ENCODE measurements at places on chromosomes 16 and 17.
A peak's percentile ranks its signal among the peaks of the same experiment; 100 is the strongest.

DNA sequence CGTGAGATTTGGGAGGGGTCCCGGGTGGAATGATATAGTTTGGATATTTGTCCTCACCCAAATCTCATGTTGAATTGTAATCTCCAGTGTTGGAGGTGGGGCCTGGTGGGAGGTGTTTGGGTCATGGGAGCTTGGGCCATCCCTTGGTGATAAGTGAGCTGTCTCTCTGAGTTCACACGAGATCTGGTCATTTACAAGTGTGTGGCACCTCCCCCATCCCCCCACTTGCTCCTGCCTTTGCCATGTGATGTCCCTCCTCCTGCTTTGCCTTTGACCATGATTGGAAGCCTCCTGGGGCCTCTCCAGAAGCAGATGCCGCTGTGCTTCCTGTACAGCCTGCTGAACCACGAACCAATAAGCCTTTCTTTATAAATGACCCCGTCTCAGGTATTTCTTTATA, 21.3 kb upstream of the BAIAP2 start:
- no peak for DNase-seq

GRCh38 chr17:35084987-35085386, 21.5 kb upstream of the RFFL start:
- no peak for DNase-seq

DNA sequence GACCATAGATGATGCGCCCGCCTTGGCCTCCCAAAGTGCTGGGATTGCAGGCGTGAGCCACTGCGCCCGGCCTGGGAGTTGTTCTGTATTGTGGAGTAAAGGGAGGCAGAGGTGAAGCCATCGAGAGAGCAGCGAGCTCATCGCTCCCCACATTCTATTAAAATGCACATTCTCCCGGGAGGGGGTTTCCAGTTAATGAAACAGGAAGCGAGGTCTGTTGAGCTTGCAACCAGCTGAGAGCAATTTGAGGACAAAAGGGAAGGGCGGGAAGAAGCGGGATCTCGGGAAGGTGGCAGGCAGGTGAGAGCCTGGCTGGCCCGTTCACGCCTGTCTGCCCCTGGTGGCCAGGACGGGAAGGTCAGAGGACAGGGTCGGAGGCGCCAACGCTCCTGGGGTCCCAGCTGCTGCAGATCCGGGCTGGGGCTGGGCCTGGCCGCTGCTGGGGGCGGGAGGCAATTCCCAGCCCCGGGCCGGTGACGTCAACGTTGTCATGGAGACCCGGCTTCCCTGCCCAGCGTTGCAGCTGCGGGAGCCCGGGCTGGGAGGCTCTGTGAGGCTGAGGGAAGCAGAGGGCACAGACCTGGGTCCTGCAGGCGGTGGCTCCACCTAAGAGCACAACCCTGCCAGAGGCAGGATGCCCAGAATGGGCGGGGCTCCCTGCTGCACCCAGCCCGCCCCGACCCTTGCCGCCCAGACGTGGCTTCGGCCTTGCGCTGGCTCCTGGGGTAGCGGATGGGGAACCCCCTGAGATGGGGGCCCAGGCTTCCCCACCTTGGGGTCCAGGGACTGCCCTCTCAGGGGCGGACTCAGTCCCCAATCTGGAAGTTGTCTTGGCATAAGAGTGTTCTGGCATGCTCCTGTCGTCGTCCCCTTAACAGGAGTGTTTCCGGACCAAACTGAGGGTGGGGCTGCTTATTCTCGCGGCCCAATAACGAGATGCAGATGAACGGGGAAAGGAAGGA, 48.7 kb upstream of the PLCG2 start:
- peak; percentile 57 for DNase-seq

DNA sequence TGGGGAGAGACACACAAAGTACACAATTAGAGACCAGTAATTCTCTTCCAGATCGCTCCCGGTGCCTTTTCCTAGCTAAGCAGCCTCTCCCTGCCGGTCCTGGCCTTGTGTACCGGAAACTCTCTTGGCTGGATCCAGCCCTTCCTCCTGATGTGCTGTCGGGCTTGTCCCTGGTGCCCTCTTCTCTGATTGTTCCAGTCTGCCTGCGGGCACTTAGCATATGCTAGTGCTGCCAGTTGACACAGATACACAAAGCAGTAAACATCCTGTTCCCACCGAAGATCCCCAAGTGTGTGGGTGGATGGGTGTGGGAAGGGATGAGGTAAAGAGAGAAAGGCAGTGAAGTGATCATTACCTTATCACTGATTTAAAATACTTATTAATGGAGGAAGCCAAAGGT, 9.7 kb downstream of the HS3ST3B1 start:
- DNase-seq = no peak

DNA sequence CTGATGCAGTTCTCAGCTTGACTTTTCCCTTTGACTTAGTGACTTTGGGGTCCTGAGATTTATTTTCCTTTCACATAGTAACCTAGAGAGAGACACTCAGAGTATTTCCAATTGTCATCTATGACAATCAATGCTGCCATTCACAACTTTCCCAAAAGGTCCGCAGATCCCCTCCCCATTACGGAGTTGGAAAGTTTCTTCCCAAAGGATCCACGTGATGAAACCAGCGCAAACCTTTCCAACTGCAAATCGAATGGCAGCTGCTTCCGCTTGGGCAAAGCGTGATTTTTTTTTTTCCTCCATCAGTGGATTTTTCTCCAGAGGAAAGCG, 538 bp upstream of the FCSK start:
- no peak for DNase-seq

GRCh38 chr17:38798614-38799500, 499 bp downstream of the PIP4K2B start:
- no peak for DNase-seq

DNA sequence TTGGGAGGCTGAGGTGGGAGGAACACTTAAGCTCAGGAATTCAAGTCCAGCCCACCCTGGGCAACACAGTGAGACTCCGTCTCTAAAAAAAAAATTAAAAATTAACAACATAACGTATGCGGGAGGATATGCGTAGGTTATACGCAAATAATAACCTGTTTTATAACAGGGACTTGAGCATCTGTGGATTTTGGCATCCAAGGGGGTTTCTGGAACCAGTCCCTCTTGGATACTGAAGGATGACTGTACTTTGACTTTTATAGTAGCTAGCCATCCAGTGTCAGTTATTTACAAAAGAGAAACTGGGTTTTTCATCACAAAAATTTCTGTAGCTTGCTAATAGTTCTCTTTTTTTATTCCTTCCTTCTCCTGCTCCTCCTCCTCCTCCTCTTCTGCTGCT, 64.5 kb downstream of the TNRC6C start:
- DNase-seq = no peak

- DNase-seq = no peak
These were observed 30.0 kb downstream of the NSMCE1 start for GRCh38 chr16:27238591-27238990.

DNA sequence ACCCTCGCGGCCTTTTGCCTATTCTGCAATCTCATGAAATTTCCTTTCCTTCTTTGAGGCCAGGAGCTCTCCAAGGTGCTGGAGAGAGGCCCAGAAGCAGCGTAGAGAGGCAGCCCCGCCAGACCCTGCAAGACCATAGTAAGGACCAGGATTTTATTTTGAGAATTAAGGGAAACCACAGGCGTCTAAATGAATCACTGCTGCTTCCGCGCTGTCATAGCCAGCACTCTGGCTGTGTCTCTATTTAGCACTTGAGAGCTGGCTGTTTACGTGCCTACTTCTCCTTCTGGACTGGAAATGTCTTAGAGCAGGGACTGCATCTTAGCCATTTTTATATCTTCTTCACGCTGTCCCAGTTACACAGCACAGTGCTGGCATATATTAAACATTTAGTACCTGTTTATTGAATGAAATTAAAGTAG, 37.6 kb upstream of the PIRT start:
- DNase-seq = no peak

GRCh38 chr16:49024896-49025295, 256.7 kb downstream of the CBLN1 start:
- no peak for DNase-seq

GRCh38 chr16:71883849-71884638, at the start of gene ZNF821:
Gene ZNF821 (minus strand): TSS chr16:71884182. CDS start chr16:71879946, 4,236 bp downstream.
- peak; percentile 38 for DNase-seq

- DNase-seq = no peak
These were observed 19.1 kb downstream of the CAPNS2 start for GRCh38 chr16:55585631-55586030.

GRCh38 chr17:55783684-55784245, 32.9 kb downstream of the PCTP start:
- DNase-seq = no peak

GRCh38 chr17:81519284-81520020, 6.9 kb upstream of the ACTG1 start:
- DNase-seq = no peak

GRCh38 chr17:63774141-63774968, at the start of gene DDX42:
Gene DDX42 (plus strand): TSS chr17:63774170. CDS start chr17:63787050, 12,880 bp downstream.
- no peak for DNase-seq

GRCh38 chr17:51154176-51154575, 817 bp downstream of the NME1 start:
- no peak for DNase-seq

GRCh38 chr16:86918637-86919036, 340.3 kb downstream of the FOXL1 start:
- DNase-seq = no peak

DNA sequence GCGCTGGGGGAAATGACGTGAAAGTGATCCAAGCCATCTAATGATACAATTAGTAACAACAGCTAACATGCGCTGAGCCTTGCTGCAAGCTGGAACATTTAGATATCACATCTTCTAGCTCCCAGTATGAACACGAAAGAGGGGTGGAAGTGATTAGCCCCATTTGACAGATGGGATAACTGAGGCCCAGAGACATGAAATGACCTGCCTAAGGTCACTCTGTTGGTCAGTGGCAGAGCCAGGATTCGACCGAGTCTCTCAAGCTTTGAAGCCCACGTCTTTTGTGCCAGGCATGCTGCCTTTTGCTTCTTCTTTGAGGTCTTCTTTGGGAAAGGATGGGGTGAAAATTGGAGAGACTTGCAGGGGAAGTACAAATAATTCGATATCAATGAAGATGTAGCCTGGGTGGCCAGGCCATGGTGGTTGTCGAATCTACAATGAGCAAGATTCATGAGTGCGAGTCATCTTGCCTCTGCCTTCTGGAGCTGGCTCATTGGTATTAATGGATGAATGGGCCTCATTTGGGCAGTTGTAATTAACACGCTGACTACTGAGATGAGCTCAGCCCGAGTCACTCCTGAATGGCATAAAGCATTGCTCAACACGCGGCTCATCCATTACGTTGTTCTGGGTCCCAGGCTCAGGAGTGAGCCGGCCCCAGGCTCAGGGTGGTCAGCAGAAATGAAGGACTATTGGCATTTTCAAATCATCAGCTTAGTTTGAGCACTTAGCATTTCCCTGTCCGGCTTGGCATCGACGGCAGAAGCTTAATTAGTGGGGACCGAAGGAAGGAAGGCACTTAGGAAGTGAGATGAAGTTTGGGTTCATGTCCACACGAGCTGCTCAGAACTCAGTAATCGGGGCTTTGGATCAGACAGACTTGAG, 28.0 kb upstream of the GPRC5B start:
- DNase-seq = no peak

DNA sequence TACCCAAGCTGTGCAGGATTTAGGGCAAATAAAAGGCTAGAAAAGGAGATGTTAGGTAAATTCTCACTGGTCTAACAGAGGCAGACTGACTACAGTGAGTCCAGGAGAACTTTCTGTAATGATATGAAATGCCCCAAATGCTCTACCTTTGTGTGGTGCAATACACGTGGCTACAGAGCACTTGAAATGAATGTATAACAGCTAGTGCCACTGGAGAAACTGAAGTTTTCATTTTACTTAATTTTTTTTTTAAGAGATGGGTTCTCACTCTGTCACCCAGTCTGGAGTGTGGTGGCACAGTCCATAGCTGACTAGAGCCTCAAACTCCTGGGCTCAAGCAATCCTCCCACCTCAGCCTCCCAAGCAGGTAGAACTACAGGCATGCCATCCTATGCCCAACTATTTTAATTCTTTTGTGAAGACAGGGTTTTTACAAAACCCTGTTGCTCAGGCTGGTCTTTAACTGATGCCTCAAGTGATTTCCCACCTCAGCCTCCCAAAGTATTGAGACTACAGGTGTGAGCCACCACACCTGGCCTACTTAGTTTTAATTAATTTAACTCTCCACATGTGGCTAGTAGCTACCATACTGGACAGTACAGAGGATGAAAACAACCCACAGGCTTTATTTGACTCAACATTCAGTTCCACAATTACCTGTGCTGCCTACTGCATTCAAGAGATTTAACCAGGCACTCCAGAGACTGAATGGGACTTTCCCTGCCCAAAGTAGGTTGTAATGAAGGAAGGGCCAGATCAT, 84.8 kb upstream of the PLEKHM1 start:
- DNase-seq = no peak

- no peak for DNase-seq
These were observed 16.6 kb upstream of the CES1 start for GRCh38 chr16:55849536-55849935.

DNA sequence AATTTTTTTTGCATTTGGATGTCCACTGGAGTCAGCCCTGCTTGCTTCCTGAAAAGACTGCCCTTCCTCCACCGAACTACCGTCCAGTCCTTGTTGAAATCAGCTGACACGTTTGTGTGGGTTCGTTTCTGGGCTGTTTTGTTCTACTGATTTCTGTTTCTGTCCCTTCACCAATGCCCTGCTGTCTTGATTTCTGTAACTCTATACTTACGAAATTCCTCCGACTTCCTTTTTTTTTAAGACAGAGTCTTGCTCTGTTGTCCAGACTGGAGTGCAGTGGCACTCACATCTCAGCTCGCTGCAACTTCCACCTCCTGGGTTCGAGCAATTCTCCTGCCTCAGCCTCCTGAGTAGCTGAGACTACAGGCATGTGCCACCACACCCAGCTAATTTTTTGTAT, 8.4 kb upstream of the GAA start:
- no peak for DNase-seq

GRCh38 chr17:73042809-73043685, 49.4 kb downstream of the SLC39A11 start:
- DNase-seq = no peak

DNA sequence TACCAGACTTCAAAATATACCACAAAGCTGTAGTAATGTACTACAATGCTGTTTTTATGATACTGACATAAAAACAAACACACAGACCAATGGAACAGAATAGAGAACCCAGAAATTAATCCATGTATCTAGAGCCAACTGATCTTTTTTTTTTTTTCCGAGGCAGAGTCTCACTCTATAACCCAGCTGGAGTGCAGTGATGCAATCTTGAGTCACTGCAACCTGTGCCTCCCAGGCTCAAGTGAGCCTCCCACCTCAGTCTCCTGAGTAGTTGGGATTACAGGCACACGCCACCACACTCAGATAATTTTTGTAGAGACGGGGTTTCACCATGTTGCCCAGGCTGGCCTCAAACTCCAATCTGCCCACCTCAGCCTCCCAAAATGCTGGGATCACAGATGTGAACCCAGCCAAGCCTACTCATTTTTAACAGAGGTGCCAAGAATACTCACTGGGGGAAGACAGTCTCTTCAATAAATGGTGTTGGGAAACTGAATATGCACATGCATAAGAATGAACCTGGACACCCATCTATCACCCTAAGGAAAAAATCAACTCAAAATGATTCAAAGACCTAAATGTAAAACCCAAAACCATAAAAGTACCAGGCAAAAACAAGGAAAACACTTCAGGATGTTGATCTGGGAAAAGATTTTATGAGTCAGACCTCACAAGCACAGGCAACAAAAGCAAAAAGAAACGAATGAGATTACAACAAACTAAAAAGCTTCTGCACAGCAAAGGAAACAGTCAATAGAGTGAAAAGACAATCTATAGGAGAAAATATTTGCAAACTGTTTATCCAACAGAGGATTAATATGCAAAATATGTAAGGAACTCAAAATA, 63.1 kb downstream of the STX8 start:
- no peak for DNase-seq

- DNase-seq = no peak
These were observed 174.3 kb downstream of the FOXL1 start for GRCh38 chr16:86752582-86753175.

GRCh38 chr17:39062846-39063680, 88.4 kb downstream of the PLXDC1 start:
- no peak for DNase-seq

- DNase-seq = no peak
These were observed 41.3 kb downstream of the ERCC4 start for GRCh38 chr16:13961099-13961811.

Measured in NCI-H1436 treated with DMSO at 0.1 percent for 48 hours (cell line).